ENCODE measurements at places on chromosomes 12 and 14. TPM values are rescaled to one million over a fixed set of nuclear protein-coding genes. Genes with fewer than 3 reads are reported as not detected.

Gene NTS
- total RNA-seq: not detected

Gene MSRB3
- total RNA-seq: not detected

GRCh38 chr12:11227373-11227772, 40.6 kb upstream of the TAS2R42 start:
- H3K27ac ChIP-seq: no peak overlapping the region
- peaks cover 5% of the 10 kb centered on the region for H3K27me3 ChIP-seq
- no peak for DNase-seq
- no peaks in the 10 kb centered on the region for H3K4me1 ChIP-seq
- no peak overlapping the region for H3K4me3 ChIP-seq

- peaks cover 5% of the 10 kb centered on the region for H3K4me1 ChIP-seq
- H3K4me3 ChIP-seq: peak overlapping the region; percentile 83
- DNase-seq: no peak
- H3K27ac ChIP-seq: no peak overlapping the region
Observed at GRCh38 chr12:10154145-10154496, 17.8 kb downstream of the OLR1 start.

GRCh38 chr12:32947206-32948067, 50.9 kb upstream of the PKP2 start:
- H3K36me3 ChIP-seq: no peaks in the 10 kb centered on the region
- H3K27me3 ChIP-seq: no peaks in the 10 kb centered on the region

- peaks cover 2% of the 10 kb centered on the region for H3K36me3 ChIP-seq
- peaks cover 2% of the 10 kb centered on the region for H3K27me3 ChIP-seq
- no peak overlapping the region for H3K27ac ChIP-seq
- H3K4me3 ChIP-seq: no peak overlapping the region
- DNase-seq: no peak
- peaks cover 18% of the 10 kb centered on the region for H3K4me1 ChIP-seq
Observed at GRCh38 chr14:97177016-97177415, 379.8 kb downstream of the VRK1 start.

DNA sequence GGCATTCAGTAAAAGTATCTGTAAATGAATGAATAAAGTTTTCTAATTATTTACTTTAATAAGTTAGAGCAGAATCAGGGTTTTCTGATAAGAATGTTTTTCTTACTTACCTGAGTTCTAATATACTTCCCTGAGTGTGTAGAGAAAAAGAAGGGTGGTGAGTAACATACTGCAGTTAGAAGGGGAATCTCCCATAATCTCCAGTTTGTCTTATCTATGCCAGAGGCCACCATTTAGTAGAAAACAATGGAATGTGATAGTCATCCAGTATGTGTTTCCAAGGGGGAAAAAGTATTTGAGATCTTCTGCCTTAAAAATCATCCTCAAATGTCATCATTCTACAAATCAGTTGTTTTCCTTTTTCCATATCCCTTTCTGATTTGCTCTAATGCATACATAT, 56.5 kb upstream of the PAWR start:
- no peak for DNase-seq
- peaks cover 3% of the 10 kb centered on the region for H3K27me3 ChIP-seq
- H3K36me3 ChIP-seq: no peaks in the 10 kb centered on the region
- no peak overlapping the region for H3K27ac ChIP-seq
